ENCODE measurements at places on chromosomes 3 and 15. TPM values are rescaled to one million over a fixed set of nuclear protein-coding genes. Genes with fewer than 3 reads are reported as not detected.

CXCR6 gene
- not detected for total RNA-seq

AADAC gene
- not detected for total RNA-seq

DGKG gene
- under 0.01 TPM for total RNA-seq

GOLGA6A gene
- not detected for total RNA-seq

TXNRD3 gene
- 10.4 TPM for total RNA-seq

HES1 gene
- 0.18 TPM for total RNA-seq

CPA3 gene
- 0.29 TPM for total RNA-seq

GTPBP8 gene
- total RNA-seq, result 46.3 TPM

CCR5 gene
- not detected for total RNA-seq

LEKR1 gene
- total RNA-seq, result 0.58 TPM

KIF7 gene
- 12.8 TPM for total RNA-seq

IGDCC3 gene
- total RNA-seq, result not detected

GRIP2 gene
- 0.35 TPM for total RNA-seq

All from myometrial cell (primary cell).